Motor neuron (in vitro differentiated cells): ENCODE measurements at places on chromosomes 7 and 10. TPM values are rescaled to one million over a fixed set of nuclear protein-coding genes. Genes with fewer than 3 reads are reported as not detected.

Gene ZNF804B
- total RNA-seq = 0.08 and 0.09 TPM in 2 replicates

Gene RRP12
- total RNA-seq = 20.8 and 24.7 TPM in 2 replicates

GRCh38 chr7:102080434-102081243 lies 206.0 kb upstream of the SH2B2 start:
- ATAC-seq = peak; percentile 88

Gene FBH1
- total RNA-seq = 102 and 118 TPM in 2 replicates

- no peak for ATAC-seq
These were observed 5.3 kb downstream of the PTPN12 start for GRCh38 chr7:77542409-77542808.

GRCh38 chr10:47033541-47034270 lies 122.5 kb downstream of the PTPN20 start:
- no peak for ATAC-seq

GRCh38 chr7:8042796-8043535 lies 74.4 kb downstream of the GLCCI1 start:
- ATAC-seq = no peak

Gene PILRB
- total RNA-seq = 18.9 and 22.7 TPM in 2 replicates

Gene TMEM178B
- 29.8 and 45.3 TPM in 2 replicates for total RNA-seq

Gene HACD1
- 5.8 and 7.3 TPM in 2 replicates for total RNA-seq

DNA sequence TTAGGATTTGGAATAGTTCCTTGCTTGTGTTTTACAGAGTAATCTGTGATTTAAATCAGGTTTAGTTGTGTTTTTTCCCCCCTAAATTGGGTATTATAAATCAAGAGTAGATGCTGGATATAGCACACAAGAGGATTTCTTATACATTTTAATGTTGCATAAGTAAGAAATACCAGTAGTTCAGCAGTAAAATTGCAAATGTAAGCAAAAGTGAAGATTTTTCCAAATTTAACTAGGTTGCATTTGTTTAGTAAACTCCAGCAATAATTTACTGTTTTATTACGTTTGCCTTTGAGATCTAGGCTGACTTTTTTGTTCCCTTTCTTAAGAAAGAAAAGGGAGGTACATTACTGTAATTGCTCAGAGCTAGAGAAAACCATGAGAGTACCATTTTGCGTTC lies 207.3 kb downstream of the LRMDA start:
- ATAC-seq = no peak

Gene CFAP58
- 1.4 and 1.8 TPM in 2 replicates for total RNA-seq

Gene FLNC
- 19.1 and 19.7 TPM in 2 replicates for total RNA-seq

- peak; percentile 15 for ATAC-seq
These were observed 2.2 kb downstream of the MAFK start for GRCh38 chr7:1532456-1533254.

Gene HOXA3
- 36.1 and 38.6 TPM in 2 replicates for total RNA-seq

GRCh38 chr7:3937605-3938004 lies 636.6 kb downstream of the SDK1 start:
- ATAC-seq = no peak

DNA sequence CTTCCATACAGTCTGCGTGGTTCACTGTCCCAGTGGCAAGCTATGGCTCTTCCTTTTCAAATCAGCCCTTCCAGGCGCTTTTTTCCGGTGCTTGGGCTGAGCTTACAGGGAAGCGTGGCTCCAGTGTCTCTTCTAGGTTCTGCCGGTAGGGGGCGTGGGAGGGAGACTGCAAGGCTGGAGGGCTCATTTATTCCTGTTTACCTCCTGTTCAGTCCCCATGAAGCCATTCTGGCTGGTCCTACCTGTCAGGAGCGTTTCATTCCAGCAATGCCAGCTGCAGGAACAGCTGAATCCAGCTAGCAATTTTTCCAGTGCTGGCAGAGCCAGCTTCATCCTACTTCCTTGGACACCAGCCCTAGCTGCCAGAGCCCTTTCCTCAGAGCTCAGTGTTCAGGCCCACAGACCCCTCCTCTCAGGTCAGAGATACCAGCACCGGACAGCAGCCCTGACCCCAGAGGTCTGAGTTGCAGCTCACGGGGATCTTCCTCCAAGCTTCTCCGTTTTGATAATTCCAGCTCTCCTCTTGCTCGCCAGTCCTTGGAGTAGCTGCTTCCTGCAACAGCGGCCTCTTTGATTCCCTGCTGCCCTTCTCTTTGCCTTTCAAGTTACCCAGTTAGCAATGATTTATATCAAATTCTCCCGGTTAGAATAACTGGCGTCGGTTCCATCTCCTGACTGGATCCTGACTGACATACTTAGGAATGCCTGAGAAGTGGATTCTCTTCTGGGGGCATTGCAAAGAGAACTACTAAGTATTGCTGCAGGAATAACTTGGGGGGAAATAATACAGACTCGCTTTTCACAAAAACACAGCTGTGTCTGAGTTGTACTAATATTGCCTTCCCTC lies 129.8 kb downstream of the FRMD4A start:
- ATAC-seq = no peak

Gene ANKRD30A
- total RNA-seq = 0.17 and 0.18 TPM in 2 replicates

- ATAC-seq = no peak
These were observed 37.1 kb upstream of the PRKAG2 start for GRCh38 chr7:151914051-151914450.

- no peak for ATAC-seq
These were observed 15.9 kb upstream of the CFAP46 start for GRCh38 chr10:132957981-132958882.

Gene SFTPA2
- not detected in 2 replicates for total RNA-seq

DNA sequence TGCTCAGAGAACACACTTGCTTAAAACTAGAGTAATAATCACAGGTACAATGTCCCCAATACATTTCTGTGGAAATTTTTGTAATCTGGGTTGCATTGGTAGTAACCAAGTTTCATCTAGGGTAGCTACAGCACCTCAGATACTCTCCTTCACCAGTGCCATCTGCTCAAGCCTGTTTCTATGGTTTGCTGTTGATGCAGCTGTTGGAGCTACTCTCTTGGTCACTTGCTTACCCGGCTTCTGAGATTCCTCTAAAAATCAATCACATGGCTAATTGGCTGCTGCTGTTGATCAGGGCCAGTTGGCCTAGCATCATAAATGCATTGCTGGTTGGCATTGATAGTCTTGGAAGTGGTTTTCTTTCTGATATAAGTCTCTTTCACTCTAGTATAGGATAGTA lies 220.8 kb downstream of the BICC1 start:
- ATAC-seq = no peak

DNA sequence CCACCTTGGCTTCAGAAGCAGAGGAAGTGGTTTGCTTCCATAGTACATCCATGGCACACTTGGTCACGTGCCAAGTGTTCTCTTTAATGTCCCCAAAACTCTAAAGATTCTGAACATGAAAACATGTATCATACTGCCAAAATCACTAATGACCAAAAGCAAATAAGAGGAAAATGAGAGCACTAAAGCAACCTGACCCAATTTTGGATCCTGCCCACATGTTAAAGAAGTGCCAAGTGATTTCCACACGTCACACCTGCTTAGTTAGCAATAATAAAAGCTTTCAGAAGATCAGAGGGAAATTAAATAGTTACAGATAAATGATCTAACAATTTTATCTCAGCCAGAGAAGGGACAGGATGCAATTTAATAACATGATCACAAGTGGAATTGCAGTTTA lies 1170.0 kb downstream of the XPNPEP1 start:
- no peak for ATAC-seq
